Smooth muscle cell of the umbilical artery (primary cell): ENCODE measurements at places on chromosomes 3 and 15. TPM values are rescaled to one million over a fixed set of nuclear protein-coding genes. Genes with fewer than 3 reads are reported as not detected.

The SLMAP gene
- total RNA-seq: 64.9 and 80.8 TPM in 2 replicates

The PRR20G gene
- total RNA-seq: not detected in 2 replicates

The C3orf70 gene
- 0.23 and 1.5 TPM in 2 replicates for total RNA-seq

The SNX22 gene
- 0.28 and 0.30 TPM in 2 replicates for total RNA-seq

The ITIH3 gene
- 0.30 TPM in 1 of 2 replicates, not detected in the other for total RNA-seq

The EPHA6 gene
- not detected in 2 replicates for total RNA-seq

The GOLGA6L7 gene
- not detected in 2 replicates for total RNA-seq

The KAT2B gene
- total RNA-seq: 4.8 and 6.8 TPM in 2 replicates

The CCDC54 gene
- total RNA-seq: not detected in 2 replicates

The AP3B2 gene
- 0.23 and 0.89 TPM in 2 replicates for total RNA-seq

The POLR2H gene
- total RNA-seq: 86.7 and 121 TPM in 2 replicates

The MPI gene
- 68.3 and 108 TPM in 2 replicates for total RNA-seq

The PLA1A gene
- total RNA-seq: 0.30 and 0.32 TPM in 2 replicates

The BTD gene
- 28.3 and 57.0 TPM in 2 replicates for total RNA-seq

The ZNF80 gene
- total RNA-seq: not detected in 2 replicates

The BFSP2 gene
- total RNA-seq: not detected in 2 replicates

The NMB gene
- 2.1 and 3.3 TPM in 2 replicates for total RNA-seq

The GNB4 gene
- 69.8 and 90.7 TPM in 2 replicates for total RNA-seq

The TERB2 gene
- total RNA-seq: not detected in 2 replicates

The PLOD2 gene
- total RNA-seq: 1,423 and 1,580 TPM in 2 replicates

The RARRES1 gene
- 10.9 and 43.9 TPM in 2 replicates for total RNA-seq

The TPRG1 gene
- 0.30 and 1.3 TPM in 2 replicates for total RNA-seq

The CCDC80 gene
- total RNA-seq: 325 and 1,122 TPM in 2 replicates

The MESP2 gene
- total RNA-seq: 0.09 and 0.30 TPM in 2 replicates
